ENCODE measurements at places on chromosomes 2 and 18.

DNA sequence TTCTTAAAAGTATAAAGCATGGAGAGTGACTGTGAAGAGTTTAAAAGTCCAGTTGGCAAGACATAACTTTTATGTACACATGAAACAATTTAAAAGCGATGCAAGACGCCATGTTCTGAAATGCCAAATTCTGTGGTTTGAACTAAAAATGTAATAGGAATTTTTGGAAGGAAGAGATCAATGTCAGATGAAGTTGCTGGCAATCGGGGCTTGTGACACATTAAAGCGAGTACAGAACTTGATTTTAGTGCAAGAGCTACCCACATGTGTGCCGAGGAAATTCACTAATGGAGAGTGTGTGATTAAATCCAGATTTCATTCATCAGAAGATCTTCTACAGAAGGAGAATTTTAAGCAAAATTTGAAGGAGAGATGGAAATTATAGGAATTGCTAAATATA lies 220.2 kb upstream of the CCDC68 start:
- DNase-seq: no peak

DNA sequence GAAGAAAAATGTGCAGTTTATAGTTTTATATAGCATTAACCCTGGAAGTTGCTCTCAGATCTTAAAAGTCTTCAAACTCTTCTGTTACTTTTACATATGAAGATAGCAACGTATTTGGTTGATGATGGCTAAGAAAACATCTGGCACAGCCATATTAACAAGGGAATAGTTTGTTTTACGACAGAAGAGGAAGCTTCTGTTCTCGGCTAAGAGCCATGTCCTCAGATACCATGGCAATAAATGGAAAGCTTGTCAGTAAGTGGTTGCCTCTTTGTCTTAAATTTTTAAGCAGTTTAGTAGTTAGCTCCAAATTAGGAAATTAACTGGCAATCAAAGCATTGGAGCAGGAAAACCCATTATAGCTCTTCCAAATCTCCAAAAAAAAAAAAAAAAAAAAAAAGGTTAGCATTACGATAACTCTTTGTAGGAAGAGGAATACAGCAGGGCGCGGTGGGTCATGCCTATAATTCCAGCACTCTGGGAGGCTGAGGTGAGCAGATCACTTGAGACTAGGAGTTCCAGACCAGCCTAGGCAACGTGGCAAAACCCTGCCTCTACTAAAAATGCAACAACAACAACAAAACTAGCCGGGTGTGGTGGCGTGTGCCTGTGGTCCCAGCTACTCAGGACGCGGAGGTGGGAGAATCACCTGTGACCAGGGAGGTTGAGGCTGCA lies 4.5 kb upstream of the STON1 start:
- DNase-seq: no peak

GRCh38 chr2:152445791-152446201 lies 110.8 kb downstream of the FMNL2 start:
- no peak for DNase-seq

DNA sequence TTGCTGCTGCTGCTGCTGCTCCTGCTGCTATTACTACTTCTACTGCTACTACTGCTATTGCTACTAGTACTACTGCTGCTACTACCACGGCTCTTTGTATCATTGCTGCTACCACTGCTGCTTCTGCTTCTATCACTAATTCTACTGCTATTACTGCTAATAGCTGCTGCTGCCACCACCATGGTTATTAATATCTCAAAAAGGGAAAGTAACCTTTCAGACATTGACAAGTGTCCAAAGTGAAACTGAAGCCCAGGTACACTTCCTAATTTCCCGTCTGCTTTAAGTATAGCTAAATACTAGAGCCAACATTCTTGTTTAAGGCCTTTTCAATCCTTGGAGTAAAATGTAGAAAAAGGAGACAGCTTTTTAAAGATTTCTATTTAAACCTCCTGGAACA lies 45.4 kb upstream of the EHBP1 start:
- DNase-seq: no peak

GRCh38 chr18:3485153-3486149 lies 35.5 kb downstream of the TGIF1 start:
- no peak for DNase-seq

DNA sequence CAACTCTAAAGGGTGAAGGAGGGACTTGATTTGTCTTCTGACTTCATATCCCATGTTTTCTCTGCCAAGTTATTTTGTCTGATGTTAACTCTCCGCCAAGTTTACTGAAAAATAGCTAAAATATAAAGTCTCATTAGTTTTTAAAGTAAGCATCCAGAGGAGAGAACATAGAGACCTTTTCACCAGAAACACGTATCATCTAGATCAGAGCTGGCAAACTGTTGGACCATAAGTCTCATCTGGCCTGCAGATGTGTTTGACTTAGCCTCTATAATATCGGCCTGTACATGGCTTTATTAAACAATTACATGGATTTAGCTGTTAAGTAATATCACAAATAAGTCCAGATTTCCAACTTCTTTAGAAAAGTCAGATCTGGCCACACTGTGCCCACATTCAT lies 182.6 kb downstream of the PLCL1 start:
- DNase-seq: no peak

DNA sequence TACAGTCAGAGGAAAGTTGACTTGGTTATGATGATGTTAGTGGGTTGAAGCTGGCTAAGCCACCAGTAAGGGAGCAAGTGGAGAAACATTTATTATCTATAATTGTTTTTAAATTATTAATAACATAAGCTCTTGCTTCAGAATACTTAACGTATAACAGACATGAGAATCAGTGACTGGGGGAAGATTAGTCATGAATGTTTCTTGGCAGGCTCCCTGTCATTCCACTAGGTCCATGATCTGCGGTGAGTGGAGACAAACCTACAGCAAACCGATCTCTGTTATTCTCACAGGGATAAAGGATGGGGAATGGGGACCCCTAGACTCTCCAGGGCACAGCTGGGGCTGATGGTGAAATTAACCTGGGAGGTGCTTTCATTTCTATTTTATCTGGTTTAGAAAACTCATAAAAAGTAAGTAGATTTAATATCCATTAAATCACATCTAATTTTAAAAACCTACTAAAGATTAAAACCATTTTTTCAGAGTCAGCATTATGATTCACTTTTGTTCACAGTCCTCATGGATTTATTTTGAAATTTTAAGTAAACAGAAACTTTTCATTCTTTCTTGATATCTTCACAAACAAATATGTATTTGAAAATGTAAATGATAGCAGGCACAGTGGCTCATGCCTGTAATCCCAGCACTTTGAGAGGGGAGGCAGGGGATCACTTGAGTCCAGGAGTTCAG lies 420.3 kb downstream of the PTPRM start:
- no peak for DNase-seq

DNA sequence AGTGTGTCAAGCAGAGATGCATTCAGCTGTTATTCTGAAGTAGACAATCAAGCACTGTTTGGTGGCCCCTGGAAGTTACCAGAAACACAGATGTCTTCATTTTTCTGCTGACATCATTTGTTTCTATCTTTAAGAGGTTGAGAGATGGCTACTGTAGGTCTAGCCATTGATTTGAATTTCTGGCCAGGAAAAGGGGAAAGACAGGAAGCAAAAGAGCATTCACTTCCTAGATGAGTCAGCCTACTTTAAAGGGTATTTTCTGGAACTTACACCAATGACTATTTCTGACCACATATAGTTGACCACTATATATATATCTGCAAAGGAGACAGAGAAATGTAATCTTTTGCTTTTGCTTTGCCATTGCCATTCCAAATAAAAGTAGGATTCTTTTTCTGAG lies 900.1 kb upstream of the SOX11 start:
- DNase-seq: no peak

DNA sequence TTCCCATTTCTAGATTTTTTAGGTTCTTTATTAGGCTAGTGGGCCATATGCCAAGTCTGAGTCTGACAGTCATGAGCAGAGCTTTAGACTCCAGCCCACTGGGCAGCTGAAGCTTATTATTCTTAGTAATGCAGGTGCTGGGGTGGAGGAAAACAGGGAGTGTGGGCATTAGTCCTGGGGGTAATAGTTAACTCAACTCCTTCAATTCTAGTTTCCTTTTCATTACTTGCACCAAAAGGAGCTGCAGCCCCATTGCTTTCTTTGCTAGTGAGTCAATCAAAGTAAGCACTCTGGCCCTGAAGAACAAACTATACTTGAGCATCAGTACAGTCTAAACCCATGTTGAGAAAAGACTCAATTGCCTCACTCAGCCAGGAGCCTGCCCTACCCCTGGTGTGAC lies 35.5 kb downstream of the ICOS start:
- no peak for DNase-seq

GRCh38 chr2:85840091-85840490 lies 48.7 kb downstream of the ST3GAL5 start:
- DNase-seq: no peak

- DNase-seq: no peak
These were observed 100.4 kb upstream of the FZD5 start for GRCh38 chr2:207869784-207870778.

- DNase-seq: no peak
These were observed 8.4 kb upstream of the NPPC start for GRCh38 chr2:231934441-231935206.

- no peak for DNase-seq
These were observed 18.1 kb upstream of the ATOH8 start for GRCh38 chr2:85735691-85736090.

- no peak for DNase-seq
These were observed 165.0 kb downstream of the ANTXR1 start for GRCh38 chr2:69177785-69178636.

- no peak for DNase-seq
These were observed 34.7 kb downstream of the MMADHC start for GRCh38 chr2:149552830-149553229.

- no peak for DNase-seq
These were observed 225.4 kb downstream of the TWIST2 start for GRCh38 chr2:239073270-239073669.

GRCh38 chr2:234999740-235000425 lies 48.1 kb downstream of the SH3BP4 start:
- no peak for DNase-seq

DNA sequence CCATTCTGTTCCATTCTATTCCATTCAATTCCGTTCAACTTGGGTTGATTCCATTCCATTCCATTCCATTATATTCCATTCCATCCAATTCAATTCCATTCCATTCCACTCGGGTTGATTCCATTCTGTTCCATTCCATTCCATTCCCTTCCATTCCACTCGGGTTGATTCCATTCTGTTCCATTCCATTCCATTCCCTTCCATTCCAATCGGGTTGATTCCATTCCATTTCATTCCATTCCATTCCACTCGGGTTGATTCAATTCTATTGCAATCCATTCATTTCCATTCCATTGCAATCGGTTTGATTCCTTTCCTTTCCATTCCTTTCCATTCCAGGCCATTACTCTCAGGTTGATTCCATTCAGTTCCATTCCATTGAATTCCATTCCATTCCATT lies 1138.4 kb downstream of the RPIA start:
- no peak for DNase-seq

GRCh38 chr2:112295407-112296078 lies 20.1 kb downstream of the ZC3H6 start:
- DNase-seq: no peak

DNA sequence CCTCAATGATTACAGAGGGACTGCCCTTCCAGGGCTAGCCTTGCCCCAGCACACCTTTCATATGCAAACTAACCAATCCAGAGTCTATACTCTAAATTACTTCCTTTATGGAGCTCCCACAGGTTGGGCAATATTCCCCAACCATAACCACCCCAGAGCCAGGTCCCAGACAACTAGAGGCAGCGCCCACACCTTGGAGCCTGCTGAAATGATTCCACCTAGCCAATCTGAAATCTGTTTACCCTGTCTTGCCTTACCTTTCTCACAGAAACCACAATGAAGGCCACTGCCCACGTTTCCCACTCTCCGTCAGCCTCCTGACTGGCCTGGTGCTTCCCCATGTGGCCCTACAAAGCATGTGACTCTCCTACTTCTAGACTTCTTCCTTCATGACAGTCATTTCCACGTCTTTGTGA lies 62.0 kb downstream of the REEP1 start:
- no peak for DNase-seq

GRCh38 chr2:170716851-170717598 lies 1.9 kb downstream of the SP5 start:
- no peak for DNase-seq

GRCh38 chr2:186033541-186033940 lies 294.9 kb downstream of the FSIP2 start:
- no peak for DNase-seq

DNA sequence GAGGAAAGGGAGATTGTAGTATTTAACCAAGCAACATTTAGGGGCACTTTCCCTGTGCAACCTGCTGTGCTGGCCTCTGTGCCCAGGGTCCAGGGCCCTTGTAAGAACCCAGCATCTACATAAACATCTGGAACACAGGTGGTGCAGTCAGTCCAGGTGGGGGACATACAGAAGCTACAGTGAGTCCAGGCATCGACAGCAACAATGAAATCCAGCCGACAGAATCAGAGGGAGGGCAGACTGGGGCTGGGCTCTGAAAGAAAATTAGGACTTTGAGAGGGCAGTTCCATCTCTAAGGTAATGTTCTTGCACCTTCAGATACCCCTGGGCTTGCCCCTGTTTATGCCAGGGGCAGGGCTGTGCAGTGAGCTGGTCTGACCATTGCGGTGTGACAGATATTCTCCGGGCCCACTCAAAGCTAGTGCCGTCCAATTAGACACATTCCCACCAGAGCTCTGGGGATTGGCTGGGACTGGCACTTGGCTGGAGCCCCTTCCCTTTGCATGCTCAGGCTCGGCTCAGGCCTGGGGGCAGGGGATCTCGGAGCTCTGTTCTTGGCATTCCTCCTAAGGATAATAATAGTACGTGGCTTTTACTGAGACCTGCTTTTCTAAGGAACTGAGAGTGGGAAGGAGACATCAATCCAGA lies 5.4 kb downstream of the LBH start:
- DNase-seq: no peak

- DNase-seq: no peak
These were observed 456.2 kb upstream of the TCF4 start for GRCh38 chr18:56044239-56044638.

GRCh38 chr2:198546122-198546521 lies 741.7 kb downstream of the PLCL1 start:
- DNase-seq: no peak

DNA sequence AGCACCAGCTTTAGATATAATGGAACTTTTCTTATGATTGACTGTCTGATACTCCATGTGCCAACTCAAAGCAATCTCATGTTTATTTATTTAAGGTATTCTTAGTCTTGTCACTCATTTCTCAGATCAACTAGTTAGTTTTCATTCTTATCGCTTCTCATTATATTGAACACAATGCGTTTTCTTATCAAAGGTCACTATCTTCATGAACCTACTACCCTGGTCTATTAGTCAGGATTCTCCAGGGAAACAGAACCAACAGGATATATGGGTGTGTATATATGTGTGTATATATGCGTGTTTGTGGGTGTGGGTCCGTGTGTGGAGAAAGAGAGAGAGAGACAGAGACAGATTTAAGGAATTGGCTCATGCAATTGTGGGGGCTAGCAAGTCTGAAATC lies 619.9 kb downstream of the ZEB2 start:
- no peak for DNase-seq

- no peak for DNase-seq
These were observed 152.1 kb downstream of the THSD7B start for GRCh38 chr2:136917411-136917881.

GRCh38 chr2:95049961-95050360 lies 24.5 kb downstream of the MAL start:
- no peak for DNase-seq

- no peak for DNase-seq
These were observed 82.3 kb upstream of the LDLRAD4 start for GRCh38 chr18:13136056-13136903.

Data from activated T-cell treated with anti-CD3 and anti-CD28 coated beads for 4 hours (primary cell).